ENCODE measurements at places on chromosomes 4 and X.

DNA sequence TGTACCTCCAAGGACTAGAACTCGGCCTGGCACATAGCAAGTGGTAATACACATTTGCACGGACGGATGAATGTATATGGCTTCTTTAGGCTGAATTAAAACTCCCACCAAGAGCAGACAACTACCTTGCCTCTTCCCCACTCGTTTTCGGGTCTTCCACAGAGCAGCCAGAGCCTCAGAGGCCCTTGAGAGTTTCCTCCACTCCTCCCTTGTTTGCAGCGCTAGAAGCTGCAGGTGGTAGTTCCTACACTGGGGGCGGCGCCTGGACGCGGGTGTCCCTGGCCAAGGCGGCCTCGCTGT lies 10.2 kb upstream of the INTU start:
- no peak for DNase-seq

DNA sequence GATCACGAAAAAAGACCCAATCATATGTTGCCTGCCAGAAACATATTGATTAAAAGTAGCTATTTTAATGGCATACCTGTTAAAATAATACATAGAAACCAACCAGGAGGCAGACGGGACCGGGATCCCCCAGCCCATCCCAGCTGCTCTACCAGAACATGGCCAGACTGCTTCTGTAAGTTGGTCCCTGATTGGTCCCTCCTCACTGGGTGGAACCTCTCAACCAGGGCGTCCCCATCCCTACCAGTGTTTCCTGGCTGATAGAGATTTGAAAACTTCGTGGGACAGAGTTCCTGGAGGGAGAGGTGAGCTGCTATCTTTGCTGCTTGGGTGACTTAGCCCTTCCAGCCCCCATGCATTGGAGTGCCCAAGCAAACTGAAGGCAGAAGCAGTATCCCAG lies 256.2 kb downstream of the TRAM1L1 start:
- no peak for DNase-seq

GRCh38 chrX:68652326-68653170 lies 5.1 kb downstream of the STARD8 start:
- DNase-seq = no peak

- no peak for DNase-seq
Observed at GRCh38 chrX:46262304-46262703, 282.9 kb downstream of the ZNF674 start.

GRCh38 chrX:40176351-40177116 lies 78.8 kb upstream of the BCOR start:
- DNase-seq = peak; percentile 66

DNA sequence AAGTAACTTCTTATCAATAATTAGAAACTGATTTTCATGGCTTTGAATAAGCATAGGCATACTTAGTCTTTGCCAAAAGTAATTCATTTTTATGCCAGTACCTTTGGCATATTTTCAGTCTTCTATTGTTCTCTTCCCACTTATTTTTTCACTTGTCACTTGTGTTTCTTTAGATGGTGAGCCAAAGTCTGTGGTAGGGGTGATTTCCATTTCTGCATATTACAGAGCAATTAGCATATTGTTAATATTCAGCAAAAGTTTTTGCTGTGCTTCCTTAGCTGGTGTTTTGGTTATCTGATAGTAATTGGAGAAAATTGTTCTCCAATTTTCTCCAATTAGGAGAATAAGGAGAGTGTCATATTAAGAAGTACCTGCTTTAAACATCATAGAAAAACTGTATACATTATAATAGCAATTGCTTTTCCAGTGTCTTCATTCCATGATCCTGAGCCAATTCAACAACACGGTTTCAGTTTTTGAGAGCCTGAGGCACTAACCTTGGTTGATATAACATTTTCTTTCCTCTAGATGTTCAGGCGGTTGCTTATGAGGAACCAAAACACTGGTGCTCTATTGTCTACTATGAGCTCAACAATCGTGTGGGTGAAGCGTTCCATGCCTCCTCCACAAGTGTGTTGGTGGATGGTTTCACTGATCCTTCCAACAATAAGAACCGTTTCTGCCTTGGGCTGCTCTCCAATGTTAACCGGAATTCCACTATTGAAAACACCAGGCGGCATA lies 64.7 kb downstream of the SMAD1 start:
- DNase-seq = no peak

GRCh38 chrX:68252664-68253063 lies 180.6 kb downstream of the OPHN1 start:
- DNase-seq = no peak

GRCh38 chr4:100695039-100695654 lies 177.3 kb upstream of the EMCN start:
- no peak for DNase-seq

GRCh38 chr4:128787509-128788311 lies 21.8 kb upstream of the JADE1 start:
- DNase-seq = no peak

DNA sequence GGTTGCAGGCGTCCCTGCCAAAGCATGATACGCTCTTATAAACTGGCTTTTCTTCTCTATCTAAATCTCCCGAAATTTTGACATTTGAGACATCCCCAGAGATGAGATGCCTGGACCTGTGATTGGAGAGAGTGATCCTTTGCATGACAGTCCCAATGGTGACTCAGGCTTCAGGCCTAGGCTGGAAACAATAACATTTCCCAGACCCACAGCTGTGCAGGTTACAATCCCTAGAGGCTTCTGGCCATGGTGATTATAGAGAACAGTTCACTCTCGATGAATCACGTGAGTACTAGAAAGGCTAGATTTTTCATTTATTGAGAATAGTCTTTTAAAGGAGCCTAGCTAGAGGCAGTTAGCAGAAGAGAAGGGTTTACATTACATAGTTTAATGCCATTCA lies 75.9 kb downstream of the SPATA18 start:
- DNase-seq = no peak

GRCh38 chrX:70087857-70088630 lies 25.8 kb downstream of the OTUD6A start:
- no peak for DNase-seq

DNA sequence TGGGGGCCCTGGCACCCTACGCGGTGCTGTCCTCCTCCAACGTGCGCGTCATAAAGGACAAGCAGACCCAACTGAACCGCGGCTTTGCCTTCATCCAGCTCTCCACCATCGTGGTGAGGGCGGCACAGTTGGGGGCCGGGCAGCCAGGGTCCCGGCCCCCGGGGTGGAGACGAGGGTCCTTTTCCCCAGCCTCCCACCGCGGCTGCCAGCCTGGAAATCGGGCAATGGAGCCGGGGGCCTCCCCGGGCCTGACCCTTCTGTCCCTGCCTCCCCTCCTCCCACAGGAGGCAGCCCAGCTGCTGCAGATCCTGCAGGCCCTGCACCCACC lies 13.7 kb upstream of the UBA1 start:
- no peak for DNase-seq

- no peak for DNase-seq
Observed at GRCh38 chrX:103413705-103414387, 37.5 kb downstream of the BEX3 start.

- no peak for DNase-seq
Observed at GRCh38 chr4:182600856-182601255, 316.3 kb downstream of the DCTD start.

GRCh38 chr4:55175779-55176231 lies 50.4 kb upstream of the KDR start:
- DNase-seq = no peak

DNA sequence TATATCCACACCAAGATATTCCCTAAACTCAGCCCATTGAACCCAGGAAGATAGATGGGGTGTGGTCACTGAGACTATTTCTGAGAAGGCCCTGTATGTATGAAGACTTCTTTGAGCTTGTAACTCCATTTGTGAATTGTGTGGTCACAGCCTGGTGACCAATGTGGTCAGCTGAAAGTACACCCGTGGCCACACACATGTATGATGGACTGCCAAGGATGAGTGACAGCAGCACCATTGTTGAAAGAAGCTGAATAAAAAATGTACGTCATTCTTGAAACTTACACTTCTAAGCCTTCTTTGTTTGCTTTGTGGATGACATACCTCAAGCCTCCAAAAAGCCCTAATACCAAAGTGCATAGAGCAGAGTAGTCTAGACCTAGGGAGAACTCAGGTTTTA lies 581.4 kb downstream of the RAB28 start:
- no peak for DNase-seq

GRCh38 chr4:53527930-53528329 lies 63.4 kb downstream of the LNX1 start:
- no peak for DNase-seq

DNA sequence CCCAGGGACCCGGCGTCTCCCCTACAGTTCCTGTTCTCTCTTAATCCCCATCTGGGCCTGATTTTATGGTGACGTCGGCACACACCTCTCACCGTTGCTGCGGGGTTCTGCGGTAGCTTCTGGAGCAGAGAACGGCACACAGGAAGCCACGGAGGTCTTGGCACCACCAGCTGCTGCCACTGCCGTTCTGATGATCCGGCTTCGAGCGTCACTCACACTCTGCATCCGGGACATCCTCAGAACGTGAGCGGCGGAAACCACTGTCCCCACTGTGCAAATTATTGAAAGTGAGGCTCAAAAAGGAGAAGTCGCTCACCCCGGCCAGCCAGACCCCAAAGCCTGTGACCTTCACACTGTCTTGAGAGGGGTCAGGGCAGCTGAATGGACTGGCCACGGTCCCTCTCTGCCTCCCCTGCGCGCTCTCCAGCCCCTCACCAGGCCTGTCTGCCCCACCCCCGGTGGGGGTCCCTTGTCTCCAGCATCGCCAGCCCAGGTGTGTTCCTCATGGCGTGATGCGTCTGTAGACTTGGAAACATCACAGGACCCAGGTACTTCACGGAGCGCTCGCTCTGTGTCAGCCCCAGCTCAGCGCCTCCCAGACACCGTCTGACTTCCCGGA lies 201.1 kb downstream of the AFAP1 start:
- no peak for DNase-seq

- no peak for DNase-seq
Observed at GRCh38 chr4:6989331-6989923, 53.7 kb upstream of the TADA2B start.

GRCh38 chr4:628821-629635 lies 3.7 kb downstream of the PDE6B start:
- no peak for DNase-seq

GRCh38 chrX:19824603-19825002 lies 62.8 kb downstream of the SH3KBP1 start:
- no peak for DNase-seq

GRCh38 chrX:155874571-155875244 lies 6.4 kb upstream of the VAMP7 start:
- DNase-seq = no peak

DNA sequence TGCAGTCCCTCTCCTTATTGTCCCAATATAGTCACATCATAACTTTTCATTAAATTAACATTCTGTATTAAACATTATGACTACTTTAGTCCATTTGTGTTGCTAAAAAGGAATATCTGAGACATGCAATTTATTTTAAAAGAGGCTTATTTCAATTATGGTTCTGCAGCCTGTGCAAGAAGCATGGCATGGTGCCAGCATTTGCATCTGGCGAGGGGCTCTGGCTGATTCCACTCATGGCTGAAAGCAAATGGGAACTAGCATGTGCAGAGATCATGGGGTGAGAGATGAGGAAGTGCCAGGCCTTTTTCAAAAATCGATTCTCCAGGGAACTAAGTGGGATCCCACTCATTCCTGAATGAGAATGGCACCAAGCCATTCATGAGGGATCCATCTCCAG lies 476.3 kb upstream of the RPS6KA3 start:
- DNase-seq = no peak

GRCh38 chr4:23952258-23952657 lies 62.4 kb upstream of the PPARGC1A start:
- DNase-seq = no peak

- DNase-seq = no peak
Observed at GRCh38 chrX:48702032-48702431, 5.5 kb downstream of the SUV39H1 start.

DNA sequence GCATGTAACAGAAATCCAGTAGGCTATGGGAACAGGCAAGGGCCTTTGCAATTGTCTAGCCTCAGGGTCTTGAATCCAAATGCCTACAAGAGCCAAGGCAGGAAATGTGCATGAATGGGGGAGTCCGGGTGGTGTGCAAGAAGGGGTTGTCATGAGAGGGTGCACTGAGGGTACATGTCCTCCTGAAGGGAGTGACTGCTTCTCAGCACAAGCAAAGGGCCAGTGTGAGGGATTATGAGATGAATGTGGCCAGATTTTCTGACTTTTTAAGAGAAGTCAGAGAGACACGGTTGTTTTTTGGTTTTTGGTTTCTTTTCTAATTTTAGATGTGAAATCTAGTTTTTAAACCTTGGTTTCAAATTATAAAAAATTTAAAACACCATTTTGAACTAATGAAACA lies 76.5 kb upstream of the LSM6 start:
- DNase-seq = no peak

DNA sequence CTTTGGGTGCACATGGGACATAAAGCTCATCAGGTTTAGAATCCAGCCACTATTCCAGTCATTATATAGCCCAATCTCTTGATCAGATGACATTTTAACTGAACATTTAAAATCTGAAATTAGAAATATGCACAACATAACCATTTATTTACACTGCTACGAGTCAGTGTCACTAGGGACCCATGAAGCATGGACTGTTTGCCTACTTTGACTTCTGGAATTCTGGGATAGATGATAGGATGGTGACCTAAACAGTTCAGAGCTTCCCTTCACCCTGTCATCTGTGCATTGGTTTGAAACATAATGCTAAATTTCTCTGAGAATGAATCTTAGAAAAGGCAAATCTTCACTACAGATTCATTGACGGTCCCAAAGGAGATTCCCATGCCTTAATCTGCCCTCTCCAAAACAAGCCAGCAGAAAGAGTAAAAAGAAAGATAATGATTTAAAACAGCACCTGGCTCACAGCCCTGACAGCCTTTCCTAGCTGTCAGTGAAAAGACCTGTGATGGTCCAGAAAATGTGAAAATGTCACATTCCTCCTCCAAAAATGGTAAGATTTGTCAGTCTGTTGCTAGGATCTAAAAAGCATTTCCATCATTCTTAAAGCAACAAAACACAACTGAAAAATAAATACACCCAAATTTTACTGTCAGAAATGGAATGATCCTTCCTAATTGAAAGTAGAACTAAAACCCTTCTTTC lies 18.9 kb upstream of the HERC3 start:
- no peak for DNase-seq

DNA sequence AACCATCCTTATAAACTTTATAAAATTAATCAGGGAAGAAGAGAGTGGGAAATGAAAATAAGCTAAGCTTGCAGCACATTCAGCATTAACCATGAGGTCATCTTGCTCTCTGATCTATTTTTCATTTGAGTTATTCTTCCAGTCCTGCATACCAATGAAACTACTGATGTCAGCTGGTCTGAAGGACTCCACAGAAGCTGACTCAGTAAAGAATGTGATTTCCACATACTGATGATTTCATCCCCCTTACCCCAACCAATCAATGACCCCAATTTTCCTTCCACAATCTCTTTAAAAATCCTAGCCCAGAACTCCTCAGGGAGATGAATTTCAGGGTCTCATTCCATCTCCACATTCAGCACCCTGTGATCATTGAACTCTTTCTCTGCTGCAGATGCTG lies 18.8 kb upstream of the DSPP start:
- no peak for DNase-seq

DNA sequence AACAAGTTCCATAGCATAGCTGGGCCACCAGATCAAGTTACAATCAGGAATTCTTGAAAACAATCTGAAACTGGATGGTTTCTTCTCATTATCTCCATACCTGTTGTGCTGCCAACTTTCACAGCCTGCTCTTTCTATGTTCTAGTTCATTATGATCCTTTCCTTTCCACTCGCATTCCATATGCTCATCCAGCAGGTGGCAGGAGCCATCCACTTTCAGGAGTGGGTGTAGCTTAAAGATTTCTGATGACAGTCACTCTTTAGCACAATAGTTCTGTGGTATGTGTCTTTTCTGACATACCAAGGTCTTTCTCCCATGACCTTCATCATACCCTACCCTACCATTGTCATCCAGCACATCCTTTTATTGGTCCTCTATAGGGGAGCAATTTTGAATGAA lies 46.4 kb downstream of the PAGE2 start:
- DNase-seq = peak; percentile 2

Data from activated T-helper 9 cell treated with anti-CD3 and anti-CD28 coated beads, Interleukin-2, amount 50 U/mL, for 16 hours (primary cell).